ENCODE measurements at places on chromosomes 6 and 20.
A peak's percentile ranks its signal among the peaks of the same experiment; 100 is the strongest.

- DNase-seq, result peak; percentile 21
These were observed 121.2 kb downstream of the PTPRT start for GRCh38 chr20:43068482-43068881.

DNA sequence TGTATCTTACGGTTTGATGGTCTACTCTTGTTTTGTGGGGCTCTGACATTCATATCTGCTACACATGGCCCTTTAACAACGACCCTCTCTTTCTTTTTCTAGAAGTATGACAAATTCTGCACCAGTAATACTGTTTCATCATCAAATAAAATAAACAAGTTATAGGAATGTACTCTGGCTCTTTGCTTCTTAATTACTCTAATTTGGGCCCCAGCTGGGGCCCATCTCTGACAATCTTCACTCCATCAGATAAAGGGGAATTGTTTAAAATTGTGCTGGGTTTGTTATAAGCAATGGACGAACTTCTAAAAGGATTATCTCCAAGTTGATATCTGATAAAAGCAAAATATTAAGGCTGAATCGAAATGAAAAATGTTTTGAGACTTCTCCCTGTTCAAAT lies 343.6 kb upstream of the JAG1 start:
- DNase-seq, result no peak

DNA sequence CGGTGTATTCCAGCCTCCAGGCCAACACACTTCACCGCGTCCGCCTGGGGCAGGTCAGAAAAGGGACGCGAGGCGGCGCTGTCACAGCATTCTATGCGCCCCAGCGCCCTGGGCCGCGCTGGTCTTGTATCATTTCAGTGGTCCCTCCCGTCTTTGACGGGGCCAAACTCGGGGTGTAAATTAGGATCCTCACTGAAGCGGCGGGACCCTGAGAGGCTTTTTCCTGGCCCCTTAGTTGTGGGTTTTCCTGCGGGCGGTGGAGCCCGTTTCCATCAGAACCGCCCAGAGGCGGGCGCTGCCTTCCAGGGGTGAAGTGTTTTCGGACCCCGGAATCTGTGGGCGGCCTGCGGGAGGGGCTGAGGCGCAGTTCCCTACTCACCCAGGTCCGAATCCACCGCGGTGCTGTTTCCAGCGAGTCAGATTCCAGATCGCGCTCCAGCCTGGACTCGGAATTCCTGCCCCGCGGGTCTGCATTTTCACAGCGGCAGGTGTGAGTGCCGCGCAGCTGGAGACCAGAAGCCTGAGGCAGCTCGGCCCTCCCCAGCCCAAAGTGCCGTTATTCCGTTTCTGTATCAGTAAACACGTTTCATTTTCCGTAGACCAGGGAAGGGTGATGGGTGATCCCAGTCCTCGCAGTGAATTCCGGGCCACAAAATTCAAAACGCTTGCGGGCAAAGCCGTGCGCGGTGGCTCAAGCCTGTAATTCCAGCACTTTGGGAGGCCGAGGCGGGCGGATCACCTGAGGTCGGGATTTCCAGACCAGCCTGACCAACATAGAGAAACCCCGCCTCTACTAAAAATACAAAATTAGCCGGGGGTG lies 3.9 kb upstream of the MICB start:
- DNase-seq, result peak; percentile 64

DNA sequence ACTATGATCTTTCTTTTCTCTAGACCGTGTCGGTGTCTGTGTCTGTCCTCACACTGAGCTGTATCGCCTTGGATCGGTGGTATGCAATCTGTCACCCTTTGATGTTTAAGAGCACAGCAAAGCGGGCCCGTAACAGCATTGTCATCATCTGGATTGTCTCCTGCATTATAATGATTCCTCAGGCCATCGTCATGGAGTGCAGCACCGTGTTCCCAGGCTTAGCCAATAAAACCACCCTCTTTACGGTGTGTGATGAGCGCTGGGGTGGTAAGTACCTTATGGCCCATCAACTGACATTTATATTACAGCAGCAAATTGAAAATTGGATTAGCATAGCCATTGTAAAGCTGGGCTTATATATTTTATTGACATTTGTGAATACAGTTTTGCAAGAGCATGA lies 72.2 kb upstream of the GFRAL start:
- no peak for DNase-seq

DNA sequence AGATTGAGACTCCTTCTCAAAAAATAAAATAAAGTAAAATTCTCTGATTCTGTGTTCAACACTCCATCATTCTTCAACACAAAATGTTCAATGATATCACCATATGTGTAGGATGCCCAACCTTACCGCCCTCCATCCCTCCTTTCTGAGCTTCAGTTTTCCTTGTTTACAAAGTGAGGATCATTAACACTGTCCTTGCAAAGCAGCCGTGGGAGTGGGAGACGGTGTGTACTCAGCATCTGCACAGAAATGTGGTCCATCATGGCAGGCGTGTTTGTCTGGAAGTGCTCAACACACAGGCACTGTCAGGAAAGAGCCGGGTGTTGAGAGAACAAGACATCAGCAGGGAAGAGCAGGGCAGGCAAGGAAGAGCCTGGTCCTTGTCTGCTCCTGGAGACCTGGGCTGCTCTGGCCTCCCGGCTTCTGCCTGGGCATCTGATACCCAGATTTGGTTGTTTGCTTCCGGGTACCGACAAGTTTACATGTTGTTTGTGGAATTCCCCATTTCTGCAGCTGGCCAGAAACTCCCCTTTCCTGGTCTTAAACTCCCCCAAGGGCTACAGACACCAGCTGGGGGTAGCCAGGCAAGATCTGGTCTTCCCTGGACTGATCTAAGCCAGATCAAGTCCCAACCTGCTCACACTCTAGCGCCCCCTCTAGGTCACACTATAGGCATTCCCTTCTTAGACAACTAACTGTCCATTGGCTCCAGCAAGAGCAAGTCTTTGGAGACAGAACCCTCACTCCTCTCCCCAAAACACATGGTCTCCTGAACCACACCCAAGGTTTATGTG lies 26.7 kb upstream of the TTPAL start:
- no peak for DNase-seq

DNA sequence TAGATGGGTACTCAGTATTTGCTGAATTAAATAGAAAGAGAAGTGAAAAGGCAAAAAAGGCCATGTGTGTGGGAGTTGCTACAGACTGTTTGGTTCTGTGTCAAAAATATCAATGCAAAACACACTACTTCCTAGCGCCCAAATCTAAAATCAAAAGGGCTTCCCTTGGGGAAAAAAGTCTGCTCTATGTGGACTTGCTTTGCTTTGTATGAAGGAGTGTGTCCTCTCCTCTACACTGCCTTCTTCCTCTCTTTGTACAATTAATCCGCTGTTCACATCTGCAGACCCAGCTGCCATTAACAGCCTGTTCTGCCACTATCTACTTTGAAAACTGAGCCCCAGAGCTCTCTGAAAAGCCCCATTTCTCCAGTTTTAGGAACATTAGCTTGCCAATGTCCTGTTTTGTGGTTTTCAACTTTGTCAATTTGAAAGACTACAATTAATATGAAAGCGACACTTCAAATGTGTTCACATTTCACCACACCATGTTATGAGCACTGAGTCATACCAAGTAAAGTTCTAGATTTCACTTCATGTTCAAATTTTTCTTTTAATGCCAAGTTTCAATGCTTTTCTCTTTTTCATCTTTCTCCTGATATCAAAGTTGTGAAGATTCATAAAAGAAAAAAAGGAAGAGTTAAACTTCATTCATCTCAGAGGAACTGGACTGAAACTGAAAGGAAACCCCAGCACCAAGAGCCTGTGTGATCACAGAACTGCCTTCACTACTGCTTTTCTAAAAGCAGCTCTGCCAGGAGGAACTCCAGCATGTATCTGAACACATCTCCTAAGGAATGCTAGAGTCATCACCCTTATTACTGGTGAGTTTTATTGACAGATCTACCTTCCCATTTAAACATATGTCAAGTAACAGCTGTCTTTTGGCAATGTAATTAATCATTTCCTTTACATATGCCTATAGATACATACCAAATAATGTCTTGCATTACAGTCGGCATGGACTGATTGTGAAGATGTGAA lies 102.6 kb downstream of the KIF13A start:
- DNase-seq, result no peak

- DNase-seq, result no peak
These were observed 50.5 kb downstream of the HLA-A start for GRCh38 chr6:29992807-29993206.
